WTC11 (cell line): ENCODE measurements at places on chromosomes 6 and 20. TPM values are rescaled to one million over a fixed set of nuclear protein-coding genes. Genes with fewer than 3 reads are reported as not detected.
A peak's percentile ranks its signal among the peaks of the same experiment; 100 is the strongest.

The MTO1 gene
- total RNA-seq, result 24.1 to 32.4 TPM (median 28.2 TPM) in 3 replicates

GRCh38 chr20:41110930-41111577 lies 26.3 kb upstream of the PLCG1 start:
- no peak overlapping the region for H3K27ac ChIP-seq
- no peak overlapping the region for H3K4me3 ChIP-seq
- peaks cover 61% of the 10 kb centered on the region for H3K36me3 ChIP-seq
- H3K27me3 ChIP-seq, result no peaks in the 10 kb centered on the region
- no peak for DNase-seq

GRCh38 chr6:12258191-12258590 lies 32.0 kb upstream of the EDN1 start:
- DNase-seq, result no peak
- H3K36me3 ChIP-seq, result no peaks in the 10 kb centered on the region
- H3K27me3 ChIP-seq, result no peaks in the 10 kb centered on the region
- H3K27ac ChIP-seq, result no peak overlapping the region

GRCh38 chr6:222468-222867 lies 69.8 kb upstream of the DUSP22 start:
- H3K27ac ChIP-seq, result peak overlapping the region; percentile 21; the same call in 1 of the 2 replicates
- H3K4me3 ChIP-seq, result no peak overlapping the region
- H3K4me1 ChIP-seq, result peaks cover 27% of the 10 kb centered on the region
- H3K36me3 ChIP-seq, result no peaks in the 10 kb centered on the region
- no peak for DNase-seq
- H3K27me3 ChIP-seq, result no peaks in the 10 kb centered on the region

GRCh38 chr6:131998255-131998982 lies 47.2 kb upstream of the CCN2 start:
- no peak for DNase-seq
- peaks cover 11% of the 10 kb centered on the region for H3K36me3 ChIP-seq
- no peak overlapping the region for H3K4me3 ChIP-seq
- no peaks in the 10 kb centered on the region for H3K27me3 ChIP-seq
- no peak overlapping the region for H3K27ac ChIP-seq

DNA sequence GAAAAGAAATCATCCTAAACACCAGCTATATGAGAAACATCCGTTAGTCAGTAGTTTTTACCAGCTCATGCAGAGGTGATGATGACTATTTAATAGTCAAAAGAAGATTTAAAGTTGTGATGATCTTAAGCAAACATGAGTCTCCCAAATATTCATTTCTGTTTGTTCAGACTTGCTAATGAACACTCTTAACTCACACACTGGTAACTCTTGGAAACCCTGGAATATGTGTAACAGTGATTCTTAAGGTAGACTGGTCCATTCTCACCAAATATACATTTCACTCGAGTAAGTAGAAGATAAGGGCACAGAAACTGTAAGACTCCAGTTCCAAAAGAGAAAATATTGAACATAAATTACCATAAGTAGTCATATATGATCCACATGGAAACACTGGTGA lies 29.1 kb downstream of the RSPO3 start:
- no peaks in the 10 kb centered on the region for H3K36me3 ChIP-seq
- no peak for DNase-seq
- H3K4me1 ChIP-seq, result peaks cover 38% of the 10 kb centered on the region
- H3K27ac ChIP-seq, result no peak overlapping the region
- H3K27me3 ChIP-seq, result no peaks in the 10 kb centered on the region

DNA sequence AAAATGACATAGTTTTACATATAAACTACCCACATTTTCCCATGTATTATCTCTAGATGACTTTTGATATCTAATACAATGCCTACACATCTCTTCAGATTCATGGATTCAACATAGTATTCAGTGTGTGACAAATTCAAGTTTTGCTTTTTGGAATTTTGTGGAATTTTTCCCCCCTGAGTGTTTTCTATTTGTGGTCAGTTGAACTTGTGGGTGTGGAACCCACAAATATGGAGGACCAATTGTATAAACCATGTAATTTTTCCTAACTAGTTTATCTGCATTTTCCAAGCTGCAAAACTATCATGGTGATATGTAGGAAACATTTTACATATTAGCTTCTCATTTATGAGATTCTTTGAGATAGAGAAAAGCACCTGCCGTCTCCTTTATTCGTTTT lies 374.3 kb upstream of the SOX4 start:
- H3K4me1 ChIP-seq, result peaks cover 24% of the 10 kb centered on the region
- H3K4me3 ChIP-seq, result no peak overlapping the region
- no peaks in the 10 kb centered on the region for H3K27me3 ChIP-seq
- peaks cover 10% of the 10 kb centered on the region for H3K36me3 ChIP-seq

DNA sequence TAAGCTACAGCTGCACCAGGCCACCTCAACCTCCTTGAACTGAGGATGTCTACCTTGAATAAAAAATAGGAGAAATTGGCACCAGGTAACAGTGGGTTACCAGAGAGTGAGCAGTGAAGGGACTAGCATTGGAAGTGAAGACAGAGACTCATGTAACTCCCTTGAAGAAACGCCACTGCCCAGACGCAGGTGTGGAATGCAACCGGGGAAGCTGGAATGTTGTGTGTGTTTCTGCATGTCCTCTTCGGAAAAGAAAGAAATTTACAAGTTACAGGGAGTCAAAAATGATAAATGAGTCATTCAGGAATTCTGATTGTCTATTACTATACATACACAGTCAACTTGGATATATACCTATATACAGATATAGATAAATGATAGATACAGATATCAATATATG lies 514.7 kb upstream of the AGPAT4 start:
- no peak for DNase-seq
- H3K4me1 ChIP-seq, result no peaks in the 10 kb centered on the region
- no peak overlapping the region for H3K27ac ChIP-seq

- H3K27ac ChIP-seq, result no peak overlapping the region
- no peak overlapping the region for H3K4me3 ChIP-seq
- peaks cover 27% of the 10 kb centered on the region for H3K4me1 ChIP-seq
- DNase-seq, result no peak
Observed at GRCh38 chr6:13075141-13075845, 253.0 kb downstream of the TBC1D7 start.

DNA sequence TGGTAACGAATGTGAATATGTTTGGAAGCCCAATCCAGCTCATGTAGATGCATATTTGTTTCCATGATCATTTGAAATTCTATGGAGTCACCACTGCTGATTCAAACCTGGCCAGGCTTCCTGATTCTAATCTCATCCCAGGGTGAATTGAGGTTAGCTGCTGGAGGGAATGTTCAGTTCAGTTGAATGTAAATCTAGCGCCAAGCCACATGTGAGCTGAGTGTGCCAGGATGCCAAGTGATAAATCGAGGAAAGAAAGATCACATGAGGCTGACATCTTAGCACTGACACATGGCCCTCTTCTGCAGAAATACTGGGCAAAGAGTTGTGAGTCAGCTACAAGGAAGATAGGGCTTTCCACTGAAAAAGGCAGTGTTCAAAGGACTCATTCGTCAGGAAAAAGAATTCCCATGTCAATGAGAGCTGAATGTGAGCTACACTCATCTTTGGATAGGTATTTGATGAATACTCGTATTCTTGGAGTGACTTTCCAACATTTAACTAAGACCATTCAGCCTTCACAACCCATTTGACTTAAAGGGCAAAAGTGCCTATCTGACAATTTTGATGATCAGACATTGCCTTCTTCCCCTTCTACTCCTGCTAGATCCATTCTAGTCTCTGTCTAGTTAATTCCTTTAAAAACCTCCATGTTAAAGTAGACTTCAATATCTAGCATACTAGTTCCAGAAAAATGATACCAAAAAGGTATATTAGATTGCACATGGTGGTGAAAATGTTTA lies 172.1 kb downstream of the MTFR2 start:
- no peaks in the 10 kb centered on the region for H3K36me3 ChIP-seq
- no peaks in the 10 kb centered on the region for H3K27me3 ChIP-seq
- no peak for DNase-seq
- H3K4me3 ChIP-seq, result no peak overlapping the region

- no peak overlapping the region for H3K4me3 ChIP-seq
- DNase-seq, result no peak
- no peaks in the 10 kb centered on the region for H3K4me1 ChIP-seq
- no peaks in the 10 kb centered on the region for H3K36me3 ChIP-seq
Observed at GRCh38 chr20:14235355-14235754, 102.1 kb downstream of the FLRT3 start.

- peak overlapping the region; percentile 97 for H3K27ac ChIP-seq
- peak overlapping the region; percentile 93 for H3K4me3 ChIP-seq
- H3K4me1 ChIP-seq, result peaks cover 20% of the 10 kb centered on the region
- DNase-seq, result peak; percentile 57
- no peaks in the 10 kb centered on the region for H3K27me3 ChIP-seq
- no peaks in the 10 kb centered on the region for H3K36me3 ChIP-seq
Observed at GRCh38 chr6:42783177-42783875, 1.5 kb downstream of the BICRAL start.

GRCh38 chr20:59939879-59940128 lies 301 bp downstream of the PPP1R3D start:
- no peak overlapping the region for H3K27ac ChIP-seq
- H3K27me3 ChIP-seq, result peaks cover 43% of the 10 kb centered on the region
- peaks cover 7% of the 10 kb centered on the region for H3K4me1 ChIP-seq
- peak; percentile 40 for DNase-seq

DNA sequence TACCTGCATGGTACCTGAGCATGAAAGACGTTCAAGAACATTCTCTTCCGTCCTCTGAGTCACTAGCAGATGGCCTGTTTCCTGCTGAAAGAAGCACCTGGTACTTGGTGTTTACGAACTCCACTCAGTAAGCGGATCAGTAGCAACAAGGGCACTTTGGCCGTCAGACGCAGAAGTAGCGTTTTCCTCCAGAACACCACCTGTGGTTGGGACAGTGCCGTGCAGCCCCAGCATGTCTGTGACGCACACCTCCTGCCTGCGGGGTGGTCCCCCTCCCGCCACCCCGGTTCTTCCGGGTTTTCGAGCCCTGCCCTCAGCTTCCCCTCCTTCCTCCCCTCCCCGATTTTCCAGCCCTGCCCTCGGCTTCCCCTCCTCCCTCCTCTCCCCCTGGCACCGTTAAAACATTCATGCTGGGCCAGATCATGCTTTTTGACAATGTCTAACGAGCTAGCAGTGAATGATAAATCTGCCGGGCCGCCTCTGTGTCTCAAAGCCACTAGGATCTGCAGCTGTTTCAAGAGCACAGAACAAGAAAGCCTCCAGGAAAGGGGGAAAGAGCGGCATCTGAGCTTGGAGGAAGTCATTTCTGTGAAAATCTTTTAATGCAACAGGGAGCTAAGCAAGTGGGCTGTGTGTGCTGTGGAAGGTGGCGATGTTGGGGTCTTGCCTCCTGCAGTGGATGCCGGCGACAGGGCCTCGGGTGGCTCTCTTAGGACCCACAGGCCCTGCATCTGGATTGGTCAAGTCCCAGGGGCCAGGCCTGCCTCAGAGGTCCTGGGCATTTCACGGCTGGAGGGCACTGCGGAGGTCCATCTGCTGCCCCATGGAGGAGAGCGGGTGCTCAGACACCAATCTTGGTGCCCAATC lies 207.9 kb downstream of the ERMARD start:
- DNase-seq, result no peak
- peaks cover 7% of the 10 kb centered on the region for H3K27me3 ChIP-seq
- H3K4me3 ChIP-seq, result no peak overlapping the region
- H3K4me1 ChIP-seq, result peaks cover 13% of the 10 kb centered on the region
- H3K36me3 ChIP-seq, result no peaks in the 10 kb centered on the region

GRCh38 chr20:22511943-22512910 lies 72.1 kb downstream of the FOXA2 start:
- peaks cover 8% of the 10 kb centered on the region for H3K27me3 ChIP-seq
- no peak overlapping the region for H3K27ac ChIP-seq
- peaks cover 11% of the 10 kb centered on the region for H3K4me1 ChIP-seq
- H3K36me3 ChIP-seq, result no peaks in the 10 kb centered on the region

DNA sequence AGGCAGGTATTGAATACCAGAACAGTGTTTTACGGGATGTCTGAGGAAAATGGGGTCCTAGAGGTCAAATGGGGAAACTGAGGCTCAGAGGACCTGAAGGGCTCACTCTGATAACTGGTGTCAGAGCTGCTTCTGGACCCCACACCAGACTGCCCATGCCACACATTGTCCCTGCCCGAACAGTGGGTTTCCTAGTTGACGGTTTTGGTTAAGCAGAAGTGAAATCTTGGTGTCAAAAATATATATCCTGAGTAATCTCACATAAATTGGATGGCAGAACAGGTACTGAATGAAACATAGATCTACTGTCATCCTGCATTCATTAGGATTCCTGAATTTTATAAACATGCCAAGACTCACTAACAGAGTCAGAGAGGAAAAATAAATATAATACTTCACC lies 16.3 kb downstream of the NOX3 start:
- no peak for DNase-seq
- no peak overlapping the region for H3K27ac ChIP-seq
- no peaks in the 10 kb centered on the region for H3K27me3 ChIP-seq
- H3K4me3 ChIP-seq, result no peak overlapping the region
- H3K36me3 ChIP-seq, result no peaks in the 10 kb centered on the region
- no peaks in the 10 kb centered on the region for H3K4me1 ChIP-seq
